Activated T-cell treated with anti-CD3 and anti-CD28 coated beads, Interleukin-2, amount 50 U/mL, for 1 hour (primary cell): ENCODE measurements at places on chromosomes 16 and 17.

- DNase-seq, result no peak
Measured at GRCh38 chr16:10923146-10923649, 19.1 kb downstream of the DEXI start.

DNA sequence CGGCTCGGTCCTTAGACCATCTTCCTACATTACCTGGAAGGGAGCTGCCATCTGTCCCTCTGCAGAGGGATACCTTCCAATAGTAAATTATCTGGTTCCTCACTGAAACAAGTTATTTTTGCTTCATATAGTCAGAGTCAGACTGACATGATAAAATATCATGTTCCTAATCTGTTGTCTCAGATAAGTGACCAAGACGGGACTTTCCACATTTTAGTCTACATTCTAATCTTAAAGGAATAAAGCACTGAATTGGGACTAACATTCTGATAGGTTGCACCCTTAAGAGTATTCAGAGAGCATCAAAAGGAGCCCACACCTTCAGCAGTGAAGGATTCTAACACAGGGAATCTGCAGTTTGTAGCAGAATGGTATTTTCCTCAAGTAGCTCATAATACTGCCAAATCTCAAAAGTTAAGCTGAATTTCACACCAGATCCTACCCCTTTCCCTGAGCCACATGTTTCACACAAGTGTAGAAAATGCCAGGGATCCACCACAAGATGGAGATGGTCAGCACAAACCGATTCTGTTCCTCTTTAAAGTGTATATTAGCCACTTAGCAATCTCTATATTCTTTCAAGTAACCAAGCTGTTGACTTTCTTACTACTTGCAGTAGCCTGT, 13.4 kb downstream of the GINS2 start:
- no peak for DNase-seq

GRCh38 chr17:54848368-54848987, 52.2 kb upstream of the TOM1L1 start:
- DNase-seq, result no peak

DNA sequence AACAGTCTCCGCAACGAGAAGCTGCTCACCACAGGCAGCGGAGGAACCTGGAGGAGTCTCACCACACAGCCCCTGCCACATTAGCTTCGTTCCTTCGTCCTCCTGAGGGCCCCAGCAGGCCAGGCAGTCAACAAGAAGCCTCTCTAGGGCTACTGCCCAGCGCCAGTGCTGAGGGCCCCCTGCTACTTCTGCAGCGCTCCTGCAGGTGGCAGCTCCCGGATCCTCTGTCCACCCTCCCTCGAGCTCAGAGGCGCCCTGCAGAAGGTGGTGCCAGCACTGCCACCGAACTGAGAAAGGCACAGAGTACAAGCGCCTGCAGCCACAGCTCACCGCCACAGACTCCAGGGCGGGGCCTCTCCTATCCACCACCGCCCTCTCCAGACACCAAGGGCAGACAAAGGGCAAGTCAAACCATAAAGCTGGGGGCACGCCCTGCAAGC, 27.3 kb downstream of the KDM8 start:
- DNase-seq, result peak; percentile 82

DNA sequence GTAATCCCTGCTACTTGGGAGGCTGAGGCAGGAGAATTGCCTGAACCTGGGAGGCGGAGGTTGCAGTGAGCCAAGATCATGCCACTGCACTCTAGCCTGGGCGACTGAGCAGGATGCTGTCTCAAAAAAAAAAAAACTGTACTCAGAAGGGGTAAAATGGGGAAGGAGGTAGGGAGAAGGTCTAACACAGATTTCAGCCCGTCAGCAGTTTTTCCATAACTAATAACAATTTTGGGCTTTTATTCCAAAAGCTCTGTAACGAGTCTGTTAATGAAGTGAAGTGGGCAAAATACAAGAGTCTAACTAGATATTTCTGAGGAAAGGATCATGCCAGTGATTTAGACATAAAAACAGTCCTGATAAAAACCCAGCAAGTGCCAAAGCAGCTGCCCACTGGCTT, 10.8 kb downstream of the ZNF821 start:
- DNase-seq, result no peak

DNA sequence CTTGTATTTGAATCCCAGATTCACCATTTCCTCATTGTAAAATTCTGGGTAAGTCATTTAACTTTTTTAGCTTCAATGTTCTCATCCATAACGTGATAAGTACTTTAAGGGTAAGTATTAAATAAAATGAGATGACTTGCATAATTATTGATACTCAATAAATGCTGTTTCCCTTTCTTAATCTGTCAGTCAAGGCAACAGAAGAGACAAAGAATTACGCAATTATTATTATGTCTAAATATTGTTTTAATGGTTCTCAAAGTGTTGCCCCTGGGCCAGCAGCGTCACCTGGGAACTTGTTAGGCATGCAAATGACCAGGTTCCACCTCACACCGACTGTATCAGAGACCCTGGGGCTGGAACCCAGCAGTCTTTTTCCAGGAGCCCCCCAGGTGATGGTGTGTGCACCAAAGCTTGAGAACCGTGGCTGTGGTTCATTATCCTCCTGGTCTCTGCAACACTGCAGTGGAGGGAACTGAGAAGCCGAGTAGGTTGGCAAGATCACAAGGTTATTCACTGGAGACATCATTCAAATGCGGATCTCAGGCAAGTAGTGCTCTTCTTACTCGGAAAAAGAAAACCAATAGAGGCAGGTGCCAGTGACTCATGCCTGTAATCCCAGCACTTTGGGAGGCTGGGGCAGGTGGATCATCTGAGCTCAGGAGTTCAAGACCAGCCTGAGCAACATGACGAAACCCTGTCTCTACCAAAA, 43.5 kb downstream of the LYRM9 start:
- no peak for DNase-seq

DNA sequence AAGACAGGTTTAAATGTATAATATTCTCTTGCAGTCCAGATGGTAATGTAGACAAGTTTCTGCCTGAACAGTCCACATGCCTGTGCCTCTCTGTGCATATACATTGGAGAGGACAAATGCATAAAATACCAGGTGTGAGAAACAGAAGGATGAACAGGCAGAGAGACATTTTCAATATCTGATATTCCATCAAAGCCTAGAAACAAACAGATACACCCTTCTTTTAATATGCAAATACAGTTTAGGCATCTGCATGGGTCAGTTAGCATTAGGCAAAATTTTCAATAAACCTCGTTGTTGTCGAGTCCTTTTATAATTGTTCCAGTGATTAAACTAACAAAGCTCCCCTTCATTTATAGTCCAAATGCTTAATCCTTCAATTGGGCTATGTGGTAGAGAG, 897 bp downstream of the OMG start:
- DNase-seq, result no peak

DNA sequence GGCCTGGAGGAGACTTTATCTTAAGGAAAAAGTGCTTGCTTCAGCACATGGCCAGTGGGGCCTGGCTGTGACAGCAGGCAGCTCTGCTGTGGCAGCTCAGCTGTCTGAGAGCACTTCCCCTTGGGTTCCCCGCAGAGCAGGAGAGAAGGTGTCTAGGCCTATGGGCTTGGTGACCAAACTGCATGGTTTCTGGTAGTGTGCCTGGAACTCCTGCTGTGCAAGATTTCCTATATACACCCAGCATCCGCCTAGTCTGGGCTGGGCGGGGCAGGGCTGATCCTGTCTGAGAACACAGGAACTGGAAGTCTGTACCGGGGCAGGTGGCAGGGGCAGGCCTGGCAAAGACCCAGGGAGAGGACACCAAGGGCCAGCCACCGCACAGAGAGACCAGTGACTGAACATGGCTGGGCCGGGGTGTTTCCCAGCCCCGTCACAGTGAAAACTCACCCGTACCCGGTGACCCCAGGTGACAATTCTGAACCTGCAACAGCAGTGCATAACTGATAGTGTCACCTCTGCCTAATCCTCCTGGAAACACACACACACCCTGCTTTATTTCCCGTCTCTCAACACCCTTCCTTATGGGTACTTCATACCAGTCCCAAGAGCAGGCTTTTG, 39.3 kb downstream of the CHD9 start:
- peak; percentile 29 for DNase-seq

GRCh38 chr17:7403043-7403726, 712 bp downstream of the TMEM256 start:
- DNase-seq, result no peak

GRCh38 chr17:75252039-75252816, 9.2 kb downstream of the GGA3 start:
- no peak for DNase-seq

- DNase-seq, result no peak
Measured at GRCh38 chr17:33334703-33335102, 41.6 kb upstream of the ASIC2 start.

- DNase-seq, result no peak
Measured at GRCh38 chr16:81695321-81696165, 83.5 kb upstream of the PLCG2 start.
